ENCODE measurements at places on chromosomes 2 and 18. TPM values are rescaled to one million over a fixed set of nuclear protein-coding genes. Genes with fewer than 3 reads are reported as not detected.
A peak's percentile ranks its signal among the peaks of the same experiment; 100 is the strongest.

Gene GPAT2
- not detected for total RNA-seq

Gene LYG2
- not detected for total RNA-seq

Gene VIL1
- not detected for total RNA-seq

Gene GALR1
- total RNA-seq, result not detected

Gene POTEC
- total RNA-seq, result not detected

Gene CPO
- not detected for total RNA-seq

Gene SCYGR4
- total RNA-seq, result not detected

Gene PRR30
- not detected for total RNA-seq

Gene DNAJC5G
- total RNA-seq, result 18.1 TPM

- DNase-seq, result peak; percentile 84
Observed at GRCh38 chr2:96233880-96234316, 25.3 kb upstream of the STARD7 start.

- no peak for DNase-seq
Observed at GRCh38 chr2:75564026-75564688, 3.4 kb upstream of the EVA1A start.

DNA sequence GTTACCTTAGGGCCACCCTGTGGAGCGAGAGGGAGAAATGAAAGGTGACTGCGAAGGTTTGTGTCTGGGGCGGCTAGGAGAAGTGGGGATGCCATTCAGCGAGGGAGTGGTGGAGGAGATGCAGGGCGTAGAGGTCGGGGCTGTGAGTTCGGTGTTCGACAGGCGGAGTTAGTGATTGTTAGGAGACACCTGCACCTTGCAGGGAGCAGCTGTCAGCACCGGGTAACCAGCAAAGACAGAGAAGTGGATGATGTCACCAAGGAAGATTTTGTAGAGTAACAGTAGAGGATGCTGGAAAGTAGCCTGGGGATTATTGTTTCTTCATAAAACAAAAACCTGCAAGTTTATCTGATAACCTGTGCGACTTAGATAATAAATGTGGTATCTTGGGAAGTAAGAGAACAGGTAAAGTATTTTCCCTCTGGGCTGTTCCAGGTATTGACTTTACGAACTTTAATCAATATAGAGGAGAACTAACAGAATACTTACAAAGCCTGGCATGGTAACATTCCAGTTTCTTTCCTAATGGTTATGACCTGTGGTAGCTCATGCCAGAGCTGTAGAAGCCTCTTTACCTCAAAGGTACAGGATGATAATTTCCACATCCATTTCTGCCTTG lies 63.8 kb downstream of the SPTBN1 start:
- DNase-seq, result no peak

- DNase-seq, result no peak
Observed at GRCh38 chr2:216994353-216994854, 134.5 kb upstream of the TNP1 start.

- DNase-seq, result no peak
Observed at GRCh38 chr2:121471532-121472469, 58.9 kb upstream of the RNU4ATAC start.

DNA sequence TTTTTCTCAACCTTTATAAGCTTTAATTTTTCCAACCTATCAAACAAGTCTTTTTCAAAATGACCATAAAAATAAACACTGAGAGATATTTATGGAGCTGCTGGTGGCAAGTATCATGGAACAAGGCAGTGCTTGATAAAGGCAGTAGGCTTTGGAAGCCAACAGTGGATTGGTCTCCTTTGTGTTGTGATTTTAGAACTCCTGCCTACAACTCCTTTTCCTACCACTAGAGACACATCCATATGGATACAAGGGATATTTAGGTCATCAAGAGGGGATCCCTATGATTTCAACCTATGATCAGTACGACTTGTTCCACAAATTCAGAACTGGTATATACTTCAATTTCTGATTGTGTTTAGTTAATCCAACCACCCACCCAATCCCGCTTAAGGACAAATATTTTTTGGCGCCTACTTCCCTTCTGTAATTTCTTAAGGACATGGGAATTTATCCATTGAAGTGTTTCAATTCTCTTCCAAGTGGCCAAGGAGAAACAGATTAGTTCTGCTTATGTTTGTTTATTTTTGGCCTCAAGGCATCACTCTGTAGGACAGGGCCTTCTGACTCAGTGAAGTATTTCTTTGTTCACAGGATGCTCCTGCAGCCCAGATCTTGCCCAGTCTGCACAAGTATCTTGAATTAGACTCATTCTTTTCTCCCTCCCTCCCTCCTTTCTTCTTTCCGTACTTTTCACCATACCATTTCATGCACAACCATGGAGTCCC lies 2119.6 kb upstream of the PIK3C3 start:
- no peak for DNase-seq

- DNase-seq, result no peak
Observed at GRCh38 chr2:205836477-205837221, 154.3 kb downstream of the NRP2 start.

- DNase-seq, result peak; percentile 52
Observed at GRCh38 chr2:85390941-85391669, 19.1 kb downstream of the CAPG start.

GRCh38 chr2:106189325-106189724 lies 4.8 kb downstream of the UXS1 start:
- DNase-seq, result no peak
